Thoracic aorta (tissue), 2 donors: ENCODE measurements at places on chromosomes 5 and 9. TPM values are rescaled to one million over a fixed set of nuclear protein-coding genes. Genes with fewer than 3 reads are reported as not detected.

DNA sequence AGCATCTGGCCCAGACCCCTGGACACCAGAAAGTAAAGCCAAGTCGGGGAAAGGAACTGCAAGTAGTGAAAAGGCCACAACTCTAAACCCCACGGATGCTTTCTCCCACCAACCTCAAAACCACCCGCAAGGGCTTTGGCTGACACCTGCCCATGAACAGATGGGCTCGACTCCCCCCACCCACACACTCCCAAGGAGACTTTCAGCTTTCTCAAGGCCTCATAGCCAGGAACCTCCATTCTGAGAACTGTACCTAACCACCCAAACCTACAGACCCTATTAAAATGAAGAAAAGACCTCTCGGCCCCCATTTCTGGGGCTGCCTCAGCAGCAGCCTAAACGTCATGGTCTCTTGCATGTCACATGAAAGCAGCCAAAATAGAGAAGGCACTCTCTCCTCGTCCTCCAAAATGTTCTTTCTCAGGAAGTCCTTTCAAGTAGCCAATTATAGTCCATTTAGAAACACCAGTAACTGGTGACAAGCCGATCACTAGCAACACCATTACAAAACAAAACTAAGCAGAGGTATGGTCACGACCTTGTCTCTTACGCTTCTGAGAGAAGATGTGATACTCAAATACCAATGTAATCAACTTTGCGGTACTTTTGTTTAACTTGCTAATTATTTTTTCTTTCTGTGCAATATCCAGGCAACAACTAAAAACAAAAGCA is 2.9 kb downstream of the B4GALT1 start:
- no peak for DNase-seq

- no peak for DNase-seq
Measured at GRCh38 chr9:73231203-73231602, 79.5 kb downstream of the ANXA1 start.

- no peak for DNase-seq
Measured at GRCh38 chr5:42825422-42826148, 13.9 kb upstream of the SELENOP start.

DNA sequence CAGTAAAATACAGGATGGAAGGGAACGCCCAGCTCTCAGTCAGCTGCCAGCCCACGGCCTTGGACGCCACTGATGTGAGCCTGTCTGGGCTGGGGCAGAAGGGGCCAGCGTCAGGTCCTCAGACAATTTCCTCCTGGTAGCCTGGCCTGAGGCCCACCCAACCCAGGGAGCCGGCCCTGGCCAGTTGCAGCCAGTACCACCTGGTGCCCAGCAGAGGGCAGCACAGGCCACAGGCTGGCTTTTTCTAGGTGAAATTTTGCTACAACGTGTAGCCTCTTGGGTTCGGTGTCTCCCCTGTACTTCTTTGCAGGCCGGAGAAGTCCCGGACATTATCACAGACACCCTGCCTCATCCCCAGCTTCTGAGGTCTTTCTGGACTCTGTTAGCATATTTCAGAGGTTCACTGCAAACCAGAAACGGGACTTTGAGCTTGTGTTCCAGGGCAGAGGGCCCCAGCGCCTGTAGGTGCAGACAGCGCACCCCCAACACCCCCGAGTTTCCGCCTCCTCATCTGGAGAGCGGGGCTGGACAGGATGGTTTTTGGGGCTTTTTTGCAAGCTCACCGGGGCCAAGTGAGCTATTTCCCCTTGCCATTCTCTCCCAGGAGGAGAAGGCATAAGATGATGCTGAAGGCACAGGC is 45.9 kb upstream of the KCNMB1 start:
- DNase-seq, result no peak

DNA sequence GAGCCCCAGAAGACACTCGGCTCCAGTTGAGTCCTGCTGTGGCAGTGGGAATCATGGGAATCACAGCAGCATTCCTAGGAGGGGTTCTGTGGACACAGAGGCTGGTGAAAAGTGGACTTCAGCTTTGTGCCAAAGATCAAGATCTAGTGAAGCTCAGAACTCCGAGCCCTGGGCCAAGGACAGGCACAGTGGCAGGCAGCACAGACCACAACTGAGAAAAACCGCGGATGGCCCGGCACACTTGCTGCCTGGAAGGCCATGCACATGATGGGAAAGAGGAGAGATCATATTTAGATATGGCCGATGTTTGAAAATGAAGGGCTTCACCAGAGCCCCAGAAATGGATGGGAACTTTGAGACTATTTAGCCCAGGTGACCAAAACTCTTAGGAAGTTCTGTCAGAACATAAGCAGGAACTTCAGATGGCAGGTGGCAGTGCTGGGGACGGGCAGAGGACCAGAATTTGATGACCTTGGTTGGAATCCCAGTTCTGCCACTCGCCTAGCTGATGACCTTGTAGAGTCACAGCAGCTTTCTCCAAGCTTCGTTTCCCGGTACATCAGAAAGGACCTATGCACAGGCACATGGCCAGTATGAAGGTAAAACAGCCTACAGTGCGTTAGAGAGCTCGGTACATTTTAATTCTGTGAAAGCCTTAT is 18.0 kb downstream of the BARHL1 start:
- DNase-seq, result no peak

DNA sequence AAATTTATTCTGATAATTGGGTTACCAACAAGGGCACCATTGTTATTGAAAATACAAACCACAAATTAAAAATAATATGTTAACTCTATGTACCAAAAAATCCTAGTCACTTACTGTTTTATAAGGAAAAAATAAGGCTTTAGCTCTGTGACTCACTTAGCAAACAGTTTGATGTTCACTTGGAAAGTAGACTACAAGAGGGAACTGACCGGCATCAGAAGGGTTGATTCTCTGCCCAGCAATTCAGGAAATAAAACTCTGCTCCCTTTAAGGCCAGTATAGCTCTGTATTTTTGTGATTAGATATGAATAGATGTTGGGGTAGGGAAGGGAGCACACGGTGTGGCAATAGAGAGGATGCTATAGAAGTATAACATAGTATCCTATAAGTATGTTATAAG is 671.3 kb downstream of the LRRC70 start:
- no peak for DNase-seq

DNA sequence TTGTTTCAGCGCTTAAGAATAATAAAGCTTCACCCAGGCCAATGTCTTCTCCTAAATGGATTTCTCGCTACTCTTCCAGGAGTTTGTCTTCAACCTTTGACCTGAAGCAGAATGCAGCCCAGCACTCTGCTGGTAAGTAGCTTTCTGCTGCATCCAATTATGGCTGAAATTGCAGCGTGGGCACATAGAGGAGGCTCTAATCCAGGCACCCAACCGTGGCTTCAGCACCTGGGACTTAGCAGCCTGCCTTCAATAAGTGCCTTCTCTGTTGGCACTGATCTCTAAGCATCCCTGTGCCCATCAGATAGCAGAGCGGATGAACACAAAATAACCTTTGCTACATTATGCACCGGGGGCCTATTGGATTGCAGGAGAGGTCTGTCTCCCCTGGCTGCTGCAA is 105.2 kb downstream of the TRIM32 start:
- DNase-seq, result no peak

DNA sequence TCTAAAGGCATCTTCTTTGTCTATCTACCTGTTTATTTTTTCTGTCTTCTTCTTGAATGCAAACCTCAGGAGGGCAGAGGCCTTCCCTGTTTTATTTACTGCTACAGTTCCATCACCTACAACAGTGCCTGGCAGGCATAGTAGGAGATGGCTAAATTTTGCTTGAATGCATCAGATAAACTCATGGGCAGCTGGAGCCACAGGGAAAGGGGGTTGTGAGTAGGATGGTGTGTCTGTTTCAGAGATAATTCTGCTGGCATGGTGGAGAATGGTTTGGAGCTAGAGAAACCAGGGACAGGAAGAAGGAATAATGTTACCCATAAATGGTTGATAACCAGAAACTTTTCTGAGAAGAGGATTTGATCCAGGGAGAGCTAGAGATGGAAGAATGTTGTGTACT is 189.8 kb upstream of the BRINP1 start:
- no peak for DNase-seq

Gene CDHR2
- total RNA-seq, result not detected

Gene FBXL7
- 31.7 TPM for total RNA-seq

- no peak for DNase-seq
Measured at GRCh38 chr9:88390371-88390990, 2.2 kb downstream of the SPIN1 start.

DNA sequence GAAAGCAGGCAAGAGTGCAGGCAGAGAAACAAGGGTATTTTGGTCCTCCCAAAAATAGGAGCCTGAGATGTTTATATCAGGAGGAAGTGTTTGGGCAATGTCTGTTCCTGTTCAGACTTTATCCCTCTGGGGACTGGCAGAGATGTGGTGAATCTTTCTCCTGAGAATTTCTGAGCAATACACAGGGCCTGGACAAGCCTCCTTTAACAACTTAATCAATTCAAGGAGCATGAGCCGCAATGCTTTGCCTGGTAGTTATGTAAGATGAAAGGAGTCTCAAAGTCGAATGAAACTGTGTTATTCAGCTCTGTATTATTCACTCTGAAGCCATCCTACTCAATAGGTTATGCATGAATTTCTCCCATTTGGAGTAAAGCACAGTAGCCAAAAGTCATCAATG is 365.6 kb downstream of the MAN2A1 start:
- no peak for DNase-seq

Gene GFI1B
- total RNA-seq, result not detected

DNA sequence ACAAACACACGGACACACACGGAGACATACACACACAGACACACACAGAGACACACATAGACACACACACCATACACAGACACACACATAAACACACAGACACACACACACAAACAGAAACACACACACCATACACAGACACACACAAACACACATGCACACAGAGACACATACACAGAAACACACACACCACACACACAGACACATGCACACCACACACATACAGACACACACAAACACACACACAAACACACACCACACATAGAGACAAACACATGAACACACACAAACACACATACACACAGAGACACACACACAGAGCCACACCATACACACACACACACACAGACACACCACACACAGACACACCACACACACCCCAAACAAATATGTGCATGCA is 152.7 kb upstream of the FOXD4L5 start:
- DNase-seq, result no peak

Gene TSLP
- 0.28 TPM for total RNA-seq

DNA sequence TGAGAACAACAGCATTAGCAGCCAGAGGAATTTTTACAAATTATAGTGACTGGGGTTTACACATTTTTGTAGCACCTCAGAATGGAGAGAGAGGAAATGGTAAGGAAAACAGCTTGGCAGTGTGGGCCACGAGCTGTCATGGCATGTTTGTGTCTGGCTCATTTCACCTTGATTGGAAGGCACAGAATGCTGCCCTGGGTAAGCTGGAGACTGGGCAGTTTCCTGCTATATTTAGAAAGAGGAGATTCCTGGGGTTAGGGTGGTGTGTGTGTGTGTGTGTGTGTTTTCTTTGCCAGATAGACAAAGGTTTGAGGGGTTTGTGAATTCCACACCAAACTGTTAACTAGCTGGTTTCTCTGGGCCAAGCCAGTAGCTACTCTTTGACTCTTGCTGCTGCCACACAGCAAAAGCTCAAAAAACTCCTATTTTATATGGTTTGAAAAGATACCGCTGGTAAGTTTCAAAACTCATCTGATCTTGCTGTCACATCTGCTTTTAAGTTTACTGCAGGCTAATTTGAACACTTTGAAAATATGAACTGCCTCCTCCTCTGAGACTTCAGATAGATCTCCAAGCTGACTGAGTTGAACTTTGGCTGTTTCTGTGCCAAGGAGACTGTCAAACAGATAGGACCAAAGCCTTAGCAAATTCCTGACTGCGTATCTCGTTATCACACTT is 9.1 kb downstream of the ARHGAP26 start:
- DNase-seq, result no peak

- no peak for DNase-seq
Measured at GRCh38 chr5:177356746-177357145, 978 bp upstream of the RGS14 start.

DNA sequence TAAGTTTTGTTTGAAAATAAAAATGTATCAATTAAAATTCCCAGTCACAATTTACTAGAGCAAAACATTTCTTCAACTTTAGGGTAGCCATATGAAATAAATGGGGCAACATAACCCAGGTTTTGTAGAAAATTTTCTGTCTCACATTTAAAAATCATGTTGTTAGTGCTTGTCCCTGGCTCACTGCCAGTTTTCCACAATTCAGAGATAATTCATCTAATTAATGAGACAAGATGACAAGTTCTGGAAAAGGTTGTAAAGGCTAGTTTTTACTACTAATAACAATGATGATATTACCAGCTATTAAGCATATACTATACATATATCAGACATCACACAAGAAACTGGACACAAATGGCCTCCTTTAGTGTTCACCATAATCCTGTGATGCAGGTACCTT is 45.9 kb downstream of the MEGF9 start:
- no peak for DNase-seq

DNA sequence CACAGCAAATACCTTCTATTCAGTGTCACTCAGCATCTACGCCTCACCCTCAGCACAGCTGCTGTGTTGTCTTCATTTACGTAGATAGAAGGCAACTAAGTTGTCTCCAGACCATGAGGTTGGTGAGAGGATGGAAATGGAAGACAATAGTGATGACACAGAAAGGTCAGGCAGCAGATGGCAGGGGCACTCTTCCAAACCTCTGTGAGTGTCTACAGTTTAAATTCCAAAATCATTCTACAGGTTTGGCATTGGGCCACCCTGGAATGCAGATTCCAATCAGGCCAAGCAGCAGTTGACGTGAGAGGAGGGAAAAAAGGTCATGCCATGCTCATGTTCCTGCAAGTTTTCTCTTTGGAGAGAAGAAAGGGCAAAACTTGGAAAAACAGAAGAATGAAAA is 68.7 kb upstream of the ADAMTSL1 start:
- DNase-seq, result no peak

DNA sequence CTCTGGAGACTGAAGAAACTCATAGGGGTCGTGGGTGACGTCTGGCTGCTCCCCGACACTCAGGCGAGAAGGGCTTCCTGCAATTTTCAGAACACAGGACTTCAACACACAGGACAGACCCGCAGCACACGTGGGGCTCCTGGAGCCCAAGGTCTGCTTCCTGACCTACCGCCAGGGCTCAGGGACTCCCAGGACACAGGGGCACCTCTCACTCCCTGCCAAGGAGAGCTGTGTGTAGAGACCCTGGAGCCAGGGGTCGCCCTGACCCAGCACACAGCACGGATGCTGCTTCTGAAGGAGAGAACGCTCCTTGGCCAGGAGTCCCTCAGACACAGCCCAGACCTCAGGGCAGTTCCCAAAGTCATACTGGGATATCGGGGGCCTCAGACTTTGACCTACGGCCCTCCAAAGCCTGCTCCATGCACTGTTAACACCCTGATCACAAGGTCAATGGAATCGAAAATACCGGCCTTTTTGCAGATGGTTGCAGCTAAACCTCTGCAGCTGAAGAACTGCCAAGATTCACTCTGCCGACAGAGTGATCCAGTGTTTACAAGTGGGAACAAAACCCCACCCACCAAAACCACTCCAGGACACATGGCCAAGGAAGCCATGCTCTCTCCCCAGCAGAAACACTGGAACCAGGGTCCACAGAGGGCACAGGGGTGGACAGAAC is 13.8 kb upstream of the ZDHHC11 start:
- DNase-seq, result no peak

Gene WDR31
- 2.4 TPM for total RNA-seq

GRCh38 chr5:82406205-82406773 is 128.1 kb upstream of the RPS23 start:
- DNase-seq, result no peak

Gene TCOF1
- total RNA-seq, result 47.0 TPM
